ENCODE measurements at places on chromosomes 3 and 15.

GRCh38 chr15:88072598-88073390 is 183.7 kb downstream of the NTRK3 start:
- no peaks in the 10 kb centered on the region for H3K36me3 ChIP-seq
- H3K27ac ChIP-seq = no peak overlapping the region
- H3K4me1 ChIP-seq = peaks cover 13% of the 10 kb centered on the region
- DNase-seq = no peak
- no peak overlapping the region for H3K4me3 ChIP-seq
- peaks cover 35% of the 10 kb centered on the region for H3K27me3 ChIP-seq

DNA sequence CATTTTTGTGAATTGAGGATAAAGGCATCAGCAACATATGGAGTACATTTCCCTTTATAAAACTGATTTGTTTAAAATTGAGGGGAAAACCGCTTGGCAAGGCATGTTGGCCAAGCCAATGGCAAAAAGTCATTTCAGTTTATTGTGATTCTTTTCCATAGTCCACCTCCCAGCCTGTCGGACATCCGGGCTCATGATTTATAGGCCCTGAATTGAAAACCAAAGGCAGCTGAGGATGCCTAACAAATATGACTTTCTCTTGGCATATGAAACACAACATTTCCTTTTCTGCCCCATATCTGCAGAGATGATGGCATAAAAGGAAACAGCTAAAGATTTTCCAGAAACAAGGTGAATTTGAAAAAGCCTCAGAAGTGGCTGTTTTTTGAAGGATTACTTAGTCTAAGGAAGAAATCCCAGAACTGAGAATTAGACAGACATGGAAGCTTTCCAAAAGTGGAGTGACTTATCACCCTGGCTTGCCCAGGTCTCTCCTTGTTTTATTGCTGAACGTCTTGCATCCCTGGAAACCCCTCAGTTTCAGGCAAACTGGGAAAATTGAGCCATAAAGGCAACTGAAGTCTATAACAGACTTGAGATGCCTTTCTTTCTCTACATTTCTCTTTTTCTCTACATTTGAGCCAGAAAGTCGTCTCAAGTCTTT is 74.0 kb downstream of the COL8A1 start:
- H3K4me1 ChIP-seq = peaks cover 3% of the 10 kb centered on the region
- DNase-seq = no peak
- no peak overlapping the region for H3K27ac ChIP-seq
- H3K36me3 ChIP-seq = no peaks in the 10 kb centered on the region

GRCh38 chr3:52385157-52385556 is 59.7 kb downstream of the SEMA3G start:
- no peaks in the 10 kb centered on the region for H3K27me3 ChIP-seq
- peaks cover 4% of the 10 kb centered on the region for H3K4me1 ChIP-seq
- no peak overlapping the region for H3K4me3 ChIP-seq

- H3K27ac ChIP-seq = no peak overlapping the region
- no peak overlapping the region for H3K4me3 ChIP-seq
- peaks cover 2% of the 10 kb centered on the region for H3K36me3 ChIP-seq
- no peak for DNase-seq
- H3K4me1 ChIP-seq = peaks cover 14% of the 10 kb centered on the region
Observed at GRCh38 chr3:178060407-178060806, 475.8 kb upstream of the KCNMB2 start.

- no peak overlapping the region for H3K4me3 ChIP-seq
- no peaks in the 10 kb centered on the region for H3K36me3 ChIP-seq
- no peak for DNase-seq
- no peaks in the 10 kb centered on the region for H3K4me1 ChIP-seq
Observed at GRCh38 chr3:152097120-152097519, 171.6 kb upstream of the MBNL1 start.
